ENCODE measurements at places on chromosomes 1 and 21.

DNA sequence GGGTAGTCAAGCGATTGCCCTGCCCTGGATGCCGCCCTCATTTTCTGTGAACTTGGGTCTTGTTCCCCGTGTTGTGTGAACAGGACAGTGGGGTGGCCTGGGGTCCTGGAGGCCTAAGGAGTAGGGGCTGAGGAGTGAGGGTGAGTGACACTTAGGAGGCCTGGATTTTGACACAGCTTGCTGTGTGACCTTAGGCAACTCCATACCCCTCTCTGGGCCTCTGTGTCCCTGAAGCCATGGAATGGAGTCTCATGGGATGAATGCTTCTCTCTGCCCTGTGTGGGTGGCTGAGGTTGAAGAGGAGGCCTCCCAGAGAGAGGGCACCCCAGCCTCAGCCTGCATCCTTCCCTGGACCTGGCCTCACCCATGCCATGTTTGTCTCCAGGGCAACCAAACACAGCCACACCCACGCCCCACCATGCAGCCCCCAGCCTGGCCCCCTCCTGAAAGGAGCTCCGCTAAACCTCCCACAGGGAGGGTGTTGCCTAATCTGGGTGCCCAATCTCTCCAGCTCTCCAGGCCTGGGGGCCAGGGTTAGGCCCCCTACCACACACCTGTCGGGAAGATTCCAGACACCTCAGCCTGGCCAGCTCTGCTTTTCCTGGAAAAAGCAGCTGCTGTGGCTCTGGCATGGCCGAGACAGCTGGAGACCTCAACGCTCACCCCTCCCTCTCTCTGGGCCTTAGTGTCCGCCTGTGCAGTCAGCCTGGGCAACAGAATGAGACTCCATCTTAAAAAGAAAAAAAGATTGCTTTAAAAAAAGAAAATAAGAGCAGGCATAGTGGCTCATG lies 9.9 kb downstream of the MYOM3 start:
- no peak for DNase-seq

- DNase-seq, result no peak
These were observed 154.6 kb downstream of the SLC30A10 start for GRCh38 chr1:219773775-219774174.

DNA sequence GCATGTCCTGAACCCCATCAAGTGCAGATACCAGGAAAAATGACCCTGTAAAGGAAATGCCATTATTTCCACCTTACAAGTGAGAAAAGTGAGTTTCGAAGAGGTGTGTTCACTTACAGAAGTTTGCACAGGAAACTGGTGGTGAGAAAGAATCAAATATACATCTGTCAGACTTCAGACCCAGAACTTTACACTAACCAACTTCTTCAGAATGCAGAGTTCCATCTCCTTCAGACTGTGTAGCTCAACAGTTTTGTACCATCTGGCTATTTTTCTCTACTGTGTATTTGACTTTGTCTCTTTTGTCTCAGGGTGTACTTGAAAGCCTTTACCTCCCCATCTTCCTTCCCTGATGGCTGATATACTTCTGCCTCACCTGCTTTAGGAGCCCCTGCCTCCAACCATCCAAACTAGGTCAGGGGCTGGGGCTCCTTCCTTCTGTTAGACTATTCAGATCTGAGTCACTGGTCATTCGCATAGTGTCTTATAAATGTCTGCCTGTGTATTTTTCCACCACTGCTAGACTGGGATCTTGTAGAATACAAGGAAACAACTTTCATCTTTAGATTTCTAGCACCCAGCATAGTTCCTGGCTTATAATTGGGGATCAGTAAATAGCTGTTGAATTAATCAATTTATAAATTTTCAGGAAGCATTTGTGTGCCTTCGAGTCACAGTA lies 247.9 kb downstream of the FGGY start:
- DNase-seq, result no peak

DNA sequence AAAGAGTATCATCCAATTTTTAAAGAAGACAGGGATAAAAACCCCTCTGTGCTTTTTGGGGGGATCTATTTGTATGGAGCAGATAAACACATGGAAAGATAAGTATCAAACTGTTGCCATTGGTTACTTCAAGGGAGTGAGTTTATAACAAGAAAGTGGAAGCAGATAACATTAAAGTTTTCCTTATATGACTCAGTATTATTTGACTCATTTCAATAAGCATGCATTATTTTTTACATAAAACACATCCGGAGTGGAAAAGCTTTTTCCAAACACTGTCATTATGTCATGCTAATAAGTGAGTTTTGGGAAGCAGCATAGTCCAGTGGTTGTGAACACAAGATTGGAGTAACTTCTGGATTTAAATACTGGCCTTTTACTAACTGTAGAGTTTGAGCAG lies 452.2 kb downstream of the LTN1 start:
- DNase-seq, result peak; percentile 63

GRCh38 chr1:103106426-103107341 lies 1.6 kb downstream of the COL11A1 start:
- peak; percentile 72 for DNase-seq

DNA sequence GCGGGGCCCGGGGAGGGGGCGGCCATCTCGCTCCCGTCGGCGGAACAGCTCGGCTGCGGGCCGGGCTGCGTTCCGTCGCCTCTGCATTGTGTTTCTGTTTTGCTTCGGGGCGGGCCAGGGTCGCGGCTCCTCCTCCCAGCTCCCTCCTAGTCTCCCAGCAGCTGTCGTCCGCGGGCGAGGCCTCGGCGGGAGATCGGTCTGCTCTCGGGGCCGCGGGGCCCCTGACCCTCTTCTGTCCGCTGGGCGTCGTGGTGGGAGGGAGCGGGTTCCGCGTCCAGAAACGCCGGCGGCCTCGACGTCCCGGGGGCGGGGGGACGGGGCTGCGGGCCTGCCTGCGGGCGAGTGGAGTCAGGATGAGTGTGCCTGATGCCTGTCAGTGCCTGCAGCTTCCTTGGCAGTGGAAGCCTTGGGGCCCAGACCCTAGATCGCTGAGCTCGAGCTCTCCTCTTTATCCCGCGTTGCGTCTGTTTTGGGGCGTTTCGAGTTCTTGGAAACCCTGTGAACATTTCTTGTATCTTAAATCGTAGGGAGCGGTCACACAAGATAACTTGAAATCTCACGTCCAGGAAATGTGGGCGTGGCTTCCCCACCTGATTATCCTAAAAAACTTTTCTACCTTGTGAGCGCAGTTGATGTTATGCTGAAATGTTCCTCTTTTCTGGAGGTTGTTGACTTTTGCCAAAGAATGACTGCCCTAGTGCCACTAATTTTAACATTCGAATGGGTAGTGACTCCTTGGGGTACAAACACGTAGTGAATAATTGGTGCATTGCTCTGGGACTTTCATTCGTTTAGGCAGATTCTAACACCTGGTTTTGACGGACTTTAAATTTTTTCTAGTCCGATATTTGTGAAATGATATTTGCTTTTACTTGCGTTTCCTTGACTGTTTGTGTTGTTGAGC lies 676 bp downstream of the MORC3 start:
- peak; percentile 73 for DNase-seq

DNA sequence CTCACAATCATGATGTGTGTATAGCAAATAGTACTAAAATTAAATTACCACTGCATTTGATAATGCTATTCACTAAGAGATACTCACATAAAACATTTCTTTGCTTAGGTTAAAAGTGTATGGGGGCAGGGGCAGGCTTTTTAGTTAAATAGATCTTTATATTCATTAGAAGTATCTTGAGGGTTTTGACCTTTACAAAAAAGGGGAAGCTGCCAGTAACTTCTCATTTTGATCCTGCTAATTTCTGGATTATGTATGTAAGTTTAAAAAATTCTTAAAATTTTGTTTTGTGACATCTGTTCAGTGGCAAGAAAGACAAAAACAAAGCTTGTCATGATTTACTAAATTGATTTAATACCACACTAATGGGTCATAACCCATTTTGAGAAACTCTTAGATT lies 45.8 kb upstream of the S1PR1 start:
- no peak for DNase-seq

- DNase-seq, result peak; percentile 90
These were observed 700 bp upstream of the KMO start for GRCh38 chr1:241531195-241532161.

DNA sequence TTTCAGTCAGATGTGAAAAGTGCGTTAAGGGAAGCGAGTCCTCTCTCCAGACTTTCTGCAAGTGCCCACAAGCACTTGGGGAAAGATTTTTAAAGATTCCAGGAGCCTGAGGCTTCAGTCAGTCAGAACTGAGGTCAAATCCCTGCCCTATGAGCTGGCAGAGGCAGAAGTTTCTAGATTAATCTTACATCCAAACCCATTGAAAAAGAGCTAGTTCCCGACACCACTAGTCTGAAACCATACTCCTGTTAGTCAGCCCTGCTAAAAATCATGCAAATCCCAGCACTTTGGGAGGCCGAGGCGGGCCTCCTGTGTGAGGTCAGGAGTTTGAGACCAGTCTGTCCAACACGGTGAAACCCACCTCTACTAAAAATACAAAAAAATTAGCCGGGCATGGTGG lies 21.0 kb downstream of the RSPH1 start:
- DNase-seq, result no peak

- DNase-seq, result peak; percentile 63
These were observed 49.1 kb upstream of the RCOR3 start for GRCh38 chr1:211210052-211210451.

GRCh38 chr21:15276243-15276642 lies 211.4 kb upstream of the NRIP1 start:
- no peak for DNase-seq

GRCh38 chr1:225941942-225942222 lies 862 bp upstream of the LEFTY2 start:
- DNase-seq, result no peak

All from cardiac fibroblast (primary cell).